ENCODE measurements at places on chromosomes 7 and 10.

DNA sequence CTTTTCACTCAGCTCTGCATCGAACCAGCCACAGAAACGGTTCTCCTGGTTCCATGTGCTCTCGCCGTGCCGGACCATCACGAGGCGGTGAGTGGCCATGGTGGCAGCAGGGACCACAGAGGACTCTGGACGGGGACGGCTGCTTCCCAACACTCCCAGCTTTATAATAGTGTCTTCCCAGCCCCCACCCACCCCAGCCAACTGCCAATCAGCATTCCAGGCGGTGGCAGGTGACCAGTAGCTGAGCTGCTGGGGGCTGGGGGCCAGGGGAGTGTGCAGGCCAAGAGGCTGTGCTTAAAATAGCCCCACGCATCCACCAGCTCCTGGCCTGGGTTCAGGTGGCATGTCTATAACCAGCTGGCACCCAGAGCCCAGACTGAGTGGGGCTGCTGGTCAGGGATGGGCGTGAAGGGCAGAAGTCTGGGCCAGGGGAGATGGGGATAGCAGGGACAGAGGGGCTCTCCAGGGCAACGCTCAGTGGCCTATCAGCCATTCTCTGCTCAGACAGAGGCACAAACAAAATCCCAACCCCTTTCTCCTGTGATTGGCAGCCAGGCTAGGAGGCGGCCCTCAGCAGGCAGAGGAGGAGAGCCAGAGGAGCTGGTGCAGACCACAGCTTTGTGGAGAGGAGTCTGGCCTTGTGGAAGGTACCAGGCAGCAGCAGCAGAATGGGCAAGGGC is at the start of gene PGAM2:
PGAM2 (minus strand) TSS at position 137 of the 680 bp plus-strand sequence; CDS start at position 99, 38 bp downstream.
- no peak for DNase-seq

- no peak for DNase-seq
These were observed 71.8 kb upstream of the VWDE start for GRCh38 chr7:12475362-12476063.

- no peak for DNase-seq
These were observed 102.2 kb downstream of the GSAP start for GRCh38 chr7:77313876-77314480.

GRCh38 chr10:55653531-55653930 is 707.5 kb downstream of the ZWINT start:
- no peak for DNase-seq

- peak; percentile 49 for DNase-seq
These were observed 367.7 kb upstream of the SEMA3D start for GRCh38 chr7:85554236-85555178.

Measured in AG04449 (cell line).